Left hindlimb (tissue), 1 donor: ENCODE measurements at places on chromosomes 2 and 18.

GRCh38 chr18:23237524-23238151 lies 102.4 kb downstream of the CABLES1 start:
- DNase-seq, result peak; percentile 74

GRCh38 chr18:11671156-11671555 lies 17.9 kb upstream of the GNAL start:
- DNase-seq, result no peak

DNA sequence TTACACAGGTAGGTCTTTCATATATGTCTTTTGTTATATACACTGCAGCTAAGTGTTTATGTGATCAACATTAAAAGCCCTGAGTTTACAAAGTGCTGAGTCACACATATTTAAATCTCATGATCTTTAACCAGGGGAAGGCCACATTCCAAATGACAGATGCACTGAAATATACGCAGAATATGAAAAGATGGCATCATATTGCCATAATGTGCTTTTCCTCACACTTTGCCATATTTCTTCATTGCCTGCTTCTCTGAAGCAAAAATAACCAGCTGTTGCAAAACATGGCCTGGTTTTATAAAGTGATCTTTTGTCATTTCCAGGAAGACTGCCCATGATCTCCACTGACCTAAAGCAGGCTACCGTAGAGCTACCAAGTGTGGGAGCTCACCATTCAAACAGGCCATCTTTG lies 93.5 kb upstream of the MAPRE2 start:
- no peak for DNase-seq

- DNase-seq, result no peak
Measured at GRCh38 chr2:240325016-240326007, 110.2 kb upstream of the GPC1 start.

GRCh38 chr2:12486205-12487118 lies 230.3 kb upstream of the TRIB2 start:
- no peak for DNase-seq

DNA sequence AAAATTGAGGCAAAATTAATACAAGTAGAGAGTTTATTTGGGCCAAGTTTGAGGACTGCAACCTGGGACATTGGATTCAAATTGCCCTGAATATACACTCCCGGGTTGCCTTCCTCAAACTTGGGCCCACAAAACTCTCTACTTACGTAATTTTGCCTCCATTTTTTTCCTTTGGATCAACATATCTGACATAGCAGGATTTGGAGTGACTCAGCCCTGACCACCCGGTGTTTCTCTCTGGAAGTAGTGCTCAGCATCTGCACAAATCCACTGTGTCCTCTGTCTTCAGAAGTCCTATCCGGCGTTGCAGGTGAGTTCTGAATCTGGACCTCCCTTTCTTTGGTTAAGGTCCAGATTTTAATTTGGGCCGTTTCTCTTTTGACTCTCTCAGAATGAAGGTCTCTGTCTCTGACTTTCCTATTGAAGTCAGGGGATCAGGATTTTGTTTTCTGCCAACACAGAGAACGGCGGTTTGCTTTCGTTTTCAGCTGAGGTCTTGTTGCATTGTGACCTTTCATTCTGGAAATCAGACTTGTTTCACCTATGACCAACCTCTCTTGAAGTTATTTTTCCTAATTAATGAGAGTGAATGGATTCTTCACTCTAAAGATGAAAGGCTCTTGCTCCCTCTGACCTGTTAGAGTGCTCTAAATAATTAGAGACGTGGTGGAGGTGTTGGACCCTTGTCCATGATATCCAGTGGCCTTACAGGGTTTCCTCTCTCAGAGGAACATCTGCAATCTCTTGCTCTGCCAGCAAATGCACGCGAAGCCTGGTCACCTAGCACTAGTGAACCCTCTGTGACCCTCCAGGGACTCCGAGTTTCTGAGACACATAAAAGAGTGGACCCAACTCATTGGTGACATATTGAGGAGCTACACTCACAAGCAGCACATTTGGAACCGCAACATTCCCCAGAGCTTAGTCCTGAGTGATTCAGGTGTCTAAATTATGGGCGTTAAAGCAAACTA lies 13.6 kb downstream of the TCF23 start:
- DNase-seq, result no peak

DNA sequence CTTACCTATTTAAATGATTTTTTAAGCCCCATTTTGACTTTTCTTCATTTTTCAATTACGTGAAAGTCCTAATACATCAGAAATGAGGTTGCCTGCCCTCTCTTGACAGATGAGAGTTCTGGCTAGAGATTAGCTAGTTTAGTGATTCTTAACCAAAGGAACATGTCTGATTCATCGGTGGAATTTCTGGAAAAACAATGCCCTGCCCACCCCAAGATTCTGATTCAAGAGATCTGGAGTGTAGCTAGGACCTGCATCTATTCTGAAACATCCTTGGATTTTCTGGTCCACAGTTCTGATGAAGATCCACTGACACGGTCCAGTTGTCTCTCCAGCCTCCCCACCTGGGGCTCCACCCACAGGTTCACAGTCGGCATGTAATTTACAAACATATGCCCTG lies 111.2 kb downstream of the KLF7 start:
- DNase-seq, result no peak

GRCh38 chr18:13895505-13896033 lies 19.8 kb downstream of the MC2R start:
- no peak for DNase-seq

- DNase-seq, result no peak
Measured at GRCh38 chr18:43405097-43405496, 127.8 kb upstream of the SYT4 start.

GRCh38 chr2:29115797-29116781 lies 874 bp downstream of the CLIP4 start:
- peak; percentile 42 for DNase-seq

- DNase-seq, result no peak
Measured at GRCh38 chr2:135096665-135097446, 44.8 kb downstream of the RAB3GAP1 start.

GRCh38 chr2:162215162-162215561 lies 28.1 kb downstream of the FAP start:
- DNase-seq, result no peak

DNA sequence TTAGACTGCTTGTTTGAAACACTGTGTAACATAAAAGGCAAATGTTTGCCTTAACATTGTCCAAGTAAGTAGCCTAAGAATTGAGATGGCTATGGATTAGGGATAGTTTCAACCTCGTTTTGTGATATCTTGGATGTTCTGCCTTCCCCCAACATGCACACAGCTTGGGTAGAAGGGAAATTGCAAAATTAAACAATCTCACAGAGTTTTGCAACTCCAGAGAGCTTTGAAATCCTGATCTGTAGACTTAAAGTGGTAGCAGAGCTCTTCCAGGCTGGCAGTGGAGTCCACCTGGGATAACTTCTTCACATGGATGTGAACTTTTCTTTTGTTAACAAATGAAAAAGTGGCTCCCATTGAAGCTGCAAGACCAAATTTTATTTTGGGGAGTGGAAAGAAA lies 59.6 kb downstream of the CHRNA1 start:
- DNase-seq, result no peak

DNA sequence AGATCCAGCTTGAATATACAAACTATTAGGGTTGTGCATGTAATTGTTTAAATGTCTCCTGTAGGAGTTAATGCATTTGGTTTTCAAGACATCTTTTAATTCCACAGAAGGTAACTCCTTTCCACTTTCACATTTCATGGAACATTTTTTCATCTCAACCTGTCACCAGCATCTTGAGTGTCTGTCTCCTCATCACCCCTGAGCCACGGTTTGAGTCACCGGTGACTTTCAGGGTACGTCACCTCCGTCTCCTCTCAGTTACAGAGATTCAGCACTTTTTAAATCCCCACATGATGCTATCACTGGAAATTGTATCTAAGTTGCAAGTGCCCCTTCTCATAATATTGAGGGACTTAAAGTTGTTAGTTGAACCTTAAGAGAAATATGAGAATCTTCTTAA lies 25.3 kb downstream of the GPR55 start:
- no peak for DNase-seq

- no peak for DNase-seq
Measured at GRCh38 chr18:41553716-41554115, 401.3 kb upstream of the PIK3C3 start.

- DNase-seq, result peak; percentile 57
Measured at GRCh38 chr18:5890331-5891183, 4.8 kb downstream of the TMEM200C start.

GRCh38 chr2:230783101-230783500 lies 70.5 kb downstream of the CAB39 start:
- DNase-seq, result no peak

DNA sequence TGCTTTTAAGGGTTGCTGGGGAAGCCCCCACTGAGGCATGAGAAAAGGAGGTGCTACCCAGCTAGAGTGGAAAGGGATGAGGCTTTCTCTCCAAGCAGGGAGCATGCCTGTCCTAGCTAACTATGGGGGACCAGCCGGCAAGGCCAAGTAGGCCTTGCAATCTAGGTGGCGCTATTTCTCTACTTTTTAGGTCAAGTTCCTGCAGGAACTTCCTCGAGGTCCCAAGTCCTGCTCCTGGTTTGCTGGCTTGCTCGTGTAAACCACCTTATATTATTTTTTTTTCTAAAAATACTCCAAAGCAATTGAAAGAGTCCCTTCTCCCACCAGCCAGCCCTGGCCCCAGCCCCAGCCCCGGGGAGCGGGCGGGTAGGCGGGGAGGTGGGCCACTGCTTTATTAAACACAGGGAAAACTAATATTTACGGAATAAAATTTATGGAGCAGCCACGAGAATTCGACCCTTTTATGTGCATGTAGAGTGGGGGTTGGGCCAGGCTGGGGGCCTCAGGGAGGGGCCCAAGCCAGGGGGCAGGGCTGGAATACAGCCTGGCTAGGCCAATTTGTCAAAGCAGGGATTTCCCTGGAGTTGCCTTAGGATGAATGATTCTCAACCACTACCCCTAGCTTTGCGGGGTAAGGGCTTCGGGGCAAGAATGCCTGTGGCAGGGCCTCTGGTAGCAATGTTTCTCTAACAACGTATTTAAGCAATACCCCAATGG lies 12.8 kb upstream of the IHH start:
- peak; percentile 50 for DNase-seq

GRCh38 chr2:33069894-33070651 lies 123.3 kb downstream of the LTBP1 start:
- peak; percentile 41 for DNase-seq

DNA sequence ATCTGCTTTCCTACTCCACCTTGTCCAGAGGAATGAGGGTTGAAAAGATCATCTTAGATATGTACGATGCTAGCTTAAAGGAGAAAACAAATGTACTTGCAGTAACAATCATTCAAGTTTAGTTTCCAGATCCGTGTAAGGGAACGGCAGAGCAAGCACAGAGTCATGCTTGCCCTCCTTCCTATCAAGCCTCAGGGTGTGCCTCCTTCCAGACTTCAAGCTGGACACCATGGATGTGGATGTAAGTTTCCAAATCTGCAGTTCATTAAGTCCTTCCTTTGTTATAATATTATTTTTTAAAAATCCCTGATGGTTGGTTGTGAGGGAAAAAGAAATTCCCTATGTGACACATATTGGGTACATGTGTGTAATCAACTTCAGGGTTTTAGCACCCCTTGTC lies 238.9 kb upstream of the NT5C1B start:
- DNase-seq, result no peak

- DNase-seq, result no peak
Measured at GRCh38 chr2:164975891-164976290, 20.6 kb upstream of the SLC38A11 start.

- DNase-seq, result peak; percentile 95
Measured at GRCh38 chr2:112645310-112646101, at the start of gene SLC20A1. SLC20A1 (plus strand) TSS chr2:112645939; CDS start chr2:112646829, 890 bp downstream.

GRCh38 chr2:76930056-76930744 lies 592.0 kb downstream of the LRRTM4 start:
- no peak for DNase-seq

DNA sequence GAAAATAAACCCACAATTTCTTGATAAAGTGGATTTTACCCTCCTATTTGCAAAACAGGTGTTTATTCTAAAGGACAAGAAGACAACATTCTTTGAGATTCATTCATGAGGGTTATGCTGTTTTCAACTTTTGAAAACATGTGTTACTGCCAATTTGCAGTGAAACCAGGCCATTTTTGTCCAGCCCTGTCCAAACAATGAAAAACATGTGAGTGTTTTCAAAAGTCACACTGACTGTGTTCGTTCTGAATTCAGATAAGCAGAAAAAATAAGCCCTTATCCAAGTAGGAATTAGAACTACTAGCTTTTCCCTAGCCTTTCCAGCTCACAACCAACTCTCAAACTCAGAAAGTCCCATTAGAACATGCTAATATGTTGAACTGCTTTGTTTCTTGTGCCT lies 148.1 kb upstream of the PID1 start:
- no peak for DNase-seq

GRCh38 chr2:120720746-120721375 lies 14.8 kb upstream of the GLI2 start:
- no peak for DNase-seq

- DNase-seq, result no peak
Measured at GRCh38 chr2:106965611-106966010, 79.6 kb upstream of the ST6GAL2 start.

GRCh38 chr18:23228102-23229061 lies 93.1 kb downstream of the CABLES1 start:
- no peak for DNase-seq

- no peak for DNase-seq
Measured at GRCh38 chr2:51027968-51028367, 4.0 kb downstream of the NRXN1 start.

DNA sequence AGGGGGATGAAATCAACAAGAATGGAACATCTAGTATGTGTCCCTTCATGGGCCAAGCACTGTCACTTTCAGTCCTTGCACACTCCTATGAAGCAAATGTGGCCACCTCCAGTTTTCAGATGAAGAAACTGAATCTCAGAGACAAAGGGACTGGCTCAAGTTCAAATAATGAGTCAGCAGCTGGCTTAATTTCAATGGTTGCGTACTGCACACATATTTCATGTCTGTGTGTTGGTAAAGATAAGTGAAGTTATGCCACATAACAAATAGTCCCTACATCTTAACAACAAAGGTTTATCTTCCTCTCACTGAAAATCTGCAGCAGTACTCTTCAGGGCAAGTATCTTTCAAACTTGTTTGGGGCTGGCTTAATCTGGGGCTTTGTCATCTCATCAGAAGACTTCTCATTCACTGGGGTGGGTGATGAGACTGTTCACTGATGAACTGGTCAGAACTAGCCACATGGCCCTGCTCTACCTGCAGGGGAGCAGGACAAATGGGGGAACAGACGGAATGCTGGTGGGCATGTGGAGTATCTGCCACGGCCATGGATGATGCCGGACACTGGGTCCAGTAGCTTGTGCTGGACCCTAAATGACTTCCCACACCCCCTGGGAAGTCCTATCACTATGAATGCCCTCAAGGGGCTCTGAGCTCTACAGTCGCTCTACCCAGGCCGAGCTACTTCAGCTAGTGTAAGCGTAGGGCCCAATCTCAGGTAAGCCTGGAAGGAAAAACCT lies 263.2 kb downstream of the CYP26B1 start:
- no peak for DNase-seq

DNA sequence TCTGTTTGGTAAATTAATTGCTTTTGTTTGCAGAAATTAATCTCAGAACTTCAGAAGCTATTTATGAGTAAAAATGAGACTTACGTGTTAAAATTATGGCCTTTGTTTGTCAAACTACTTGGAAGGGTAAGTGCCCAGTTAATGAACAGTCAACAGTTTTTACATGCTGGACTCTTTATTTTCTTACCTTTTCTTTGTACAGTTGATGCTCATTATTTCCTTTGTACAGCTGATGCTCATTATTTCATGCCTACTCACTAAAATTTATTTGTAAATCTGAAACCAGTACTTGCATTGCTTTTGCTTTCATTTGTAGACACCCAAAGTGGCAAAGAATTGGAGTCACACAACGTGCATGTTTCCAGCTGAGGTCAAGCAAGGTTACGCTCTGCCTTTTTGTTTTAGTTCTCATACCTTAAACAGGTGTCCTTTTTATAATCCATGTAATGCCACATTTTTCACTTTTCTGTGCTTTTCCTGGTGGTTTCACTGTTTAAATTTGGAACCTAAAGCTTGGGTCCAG lies 13.3 kb downstream of the RIF1 start:
- DNase-seq, result no peak

- no peak for DNase-seq
Measured at GRCh38 chr2:71788601-71789240, 335.4 kb downstream of the DYSF start.
